ENCODE measurements at places on chromosomes 13 and 19. TPM values are rescaled to one million over a fixed set of nuclear protein-coding genes. Genes with fewer than 3 reads are reported as not detected.

The ZNF814 gene
- 11.4 TPM for total RNA-seq

The PDE4A gene
- total RNA-seq, result 105 TPM

The ODAD3 gene
- total RNA-seq, result 0.37 TPM

The LILRB5 gene
- total RNA-seq, result not detected

GRCh38 chr13:45200701-45201232, at the start of gene KCTD4:
KCTD4 (minus strand) TSS chr13:45201045; CDS start chr13:45194567, 6,478 bp downstream.
- H3K36me3 ChIP-seq, result peaks cover 5% of the 10 kb centered on the region
- no peak for DNase-seq
- H3K4me1 ChIP-seq, result peaks cover 9% of the 10 kb centered on the region
- no peak within 1 kb of the TSS for H3K4me3 ChIP-seq
- H3K27me3 ChIP-seq, result no peaks in the 10 kb centered on the region
- H3K27ac ChIP-seq, result no peak within 1 kb of the TSS

DNA sequence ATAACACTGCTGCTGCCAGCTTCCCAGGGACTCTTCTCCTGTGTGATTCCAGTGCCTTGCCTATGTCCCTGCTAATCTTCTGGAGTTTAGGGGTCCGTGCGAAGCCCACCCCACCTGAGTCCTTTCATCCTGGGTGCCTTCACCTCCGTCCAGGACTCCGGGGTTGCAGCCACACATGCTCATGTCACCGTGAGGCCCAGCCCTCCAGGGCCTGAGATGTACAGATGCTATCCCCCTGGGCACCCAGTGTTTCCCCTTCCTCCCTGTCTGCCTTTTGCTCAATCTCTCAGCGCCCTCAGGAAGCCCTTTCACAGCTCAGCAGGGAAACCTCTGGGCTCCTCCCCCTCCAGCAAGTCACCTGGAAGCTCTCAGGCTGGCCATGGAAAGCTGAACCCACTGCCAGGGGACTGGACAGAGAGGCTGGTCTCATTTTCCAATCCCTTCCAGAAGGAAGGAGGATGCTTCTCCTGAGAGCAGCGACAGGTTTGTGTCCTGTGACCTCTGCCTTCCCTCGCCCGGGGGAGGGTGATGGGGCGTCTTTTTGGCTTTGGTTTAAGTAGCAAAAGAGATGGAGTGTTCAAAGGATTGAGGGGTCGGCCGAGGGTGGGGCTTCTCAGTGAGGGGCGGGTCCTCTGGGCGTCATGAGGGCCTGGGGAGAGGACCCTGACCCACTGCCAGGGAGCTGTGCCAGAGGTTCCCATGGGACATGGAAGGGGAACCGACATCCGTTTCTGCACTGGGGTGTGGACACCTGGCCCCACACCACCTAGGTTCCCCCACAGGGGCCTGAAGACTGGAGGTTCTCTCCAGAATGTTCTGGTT, 30.8 kb upstream of the TFDP1 start:
- H3K4me1 ChIP-seq, result no peaks in the 10 kb centered on the region
- no peak overlapping the region for H3K4me3 ChIP-seq
- H3K27ac ChIP-seq, result no peak overlapping the region
- H3K36me3 ChIP-seq, result no peaks in the 10 kb centered on the region
- no peak for DNase-seq
- no peaks in the 10 kb centered on the region for H3K27me3 ChIP-seq

DNA sequence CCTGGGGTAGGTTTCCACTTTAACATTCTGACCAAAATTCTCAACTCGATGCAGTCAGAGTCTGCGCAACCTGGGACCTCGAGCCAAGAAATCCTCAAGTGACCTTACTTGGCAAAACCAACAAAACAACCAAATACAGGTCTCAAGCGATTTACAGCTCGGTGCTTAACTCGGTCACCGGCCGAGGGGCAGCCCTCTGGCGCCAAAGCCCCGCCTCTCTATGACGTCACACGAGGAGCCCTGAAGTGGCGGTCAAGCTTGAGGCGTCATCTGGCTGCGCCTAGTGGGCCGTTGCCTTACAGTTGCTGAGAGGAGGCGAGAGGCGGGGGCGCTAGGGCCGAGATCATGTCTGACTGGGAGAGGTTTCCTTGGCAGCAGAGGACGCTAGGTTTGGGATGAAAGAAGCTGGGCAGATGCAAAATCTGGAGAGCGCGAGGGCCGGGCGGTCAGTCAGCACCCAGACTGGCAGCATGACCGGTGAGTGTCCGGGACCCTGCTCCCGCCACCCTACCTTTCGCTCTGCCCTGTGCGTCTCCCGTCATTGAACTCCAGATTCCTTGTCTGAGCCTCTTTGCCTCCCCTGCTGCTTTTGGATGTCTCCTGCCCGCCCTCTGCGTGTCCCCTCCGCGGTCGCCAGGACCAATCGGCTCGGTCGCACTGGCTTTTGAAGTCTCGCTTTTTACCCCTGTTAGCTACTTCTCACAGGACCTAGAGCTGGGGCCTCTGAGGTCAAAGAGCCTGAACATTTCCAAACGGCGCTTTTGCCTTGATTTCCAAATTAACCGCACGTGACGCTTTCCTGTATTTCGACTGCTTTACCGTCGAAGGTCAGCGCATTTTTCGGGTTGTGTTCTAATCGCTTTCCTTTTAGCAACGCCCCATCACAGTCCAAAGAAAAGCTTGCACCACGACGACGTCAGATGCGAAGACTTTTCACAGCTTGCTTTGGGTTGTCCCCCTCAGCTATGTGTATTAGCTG, at the start of gene CDADC1:
TSS of gene CDADC1 (plus strand) at position 283 of the 979 bp plus-strand sequence. CDS start at position 396, 113 bp downstream.
- peaks cover 11% of the 10 kb centered on the region for H3K27me3 ChIP-seq
- DNase-seq, result peak; percentile 88
- H3K4me1 ChIP-seq, result peaks cover 26% of the 10 kb centered on the region

DNA sequence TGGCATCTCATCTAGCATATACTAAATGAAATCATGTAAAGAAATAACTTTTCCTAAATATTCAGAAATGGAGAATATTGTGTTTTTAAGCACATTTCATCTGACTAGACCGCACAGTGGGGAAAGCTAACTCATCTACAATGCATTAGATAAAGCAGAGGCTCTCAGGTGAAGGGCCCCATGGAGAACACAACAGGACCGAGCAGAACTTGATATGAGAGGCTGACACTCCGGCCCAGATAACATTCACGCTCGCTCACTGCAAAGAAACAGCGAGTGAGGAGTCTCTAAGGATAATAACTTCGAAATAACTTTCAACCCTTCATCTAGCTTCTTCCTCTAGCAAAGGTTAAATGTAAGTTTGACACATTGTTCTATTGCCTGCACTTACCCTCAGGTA, 130.6 kb downstream of the PCDH9 start:
- H3K4me3 ChIP-seq, result no peak overlapping the region
- H3K27me3 ChIP-seq, result no peaks in the 10 kb centered on the region
- no peak for DNase-seq
- no peaks in the 10 kb centered on the region for H3K4me1 ChIP-seq
- no peak overlapping the region for H3K27ac ChIP-seq
- no peaks in the 10 kb centered on the region for H3K36me3 ChIP-seq

GRCh38 chr13:69324090-69324886, 783.3 kb upstream of the ATXN8OS start:
- no peak overlapping the region for H3K4me3 ChIP-seq
- H3K27me3 ChIP-seq, result no peaks in the 10 kb centered on the region
- no peak overlapping the region for H3K27ac ChIP-seq

GRCh38 chr19:44753932-44754749, 5.6 kb downstream of the BCL3 start:
- peak; percentile 66 for DNase-seq
- peak overlapping the region; percentile 93 for H3K27ac ChIP-seq
- H3K4me1 ChIP-seq, result peaks cover 52% of the 10 kb centered on the region
- no peaks in the 10 kb centered on the region for H3K27me3 ChIP-seq
- H3K36me3 ChIP-seq, result peaks cover 86% of the 10 kb centered on the region

GRCh38 chr13:42107421-42107820, 59.0 kb downstream of the DGKH start:
- no peak for DNase-seq
- peaks cover 14% of the 10 kb centered on the region for H3K4me1 ChIP-seq
- no peak overlapping the region for H3K4me3 ChIP-seq
- H3K27me3 ChIP-seq, result no peaks in the 10 kb centered on the region
- H3K36me3 ChIP-seq, result no peaks in the 10 kb centered on the region
- peak overlapping the region; percentile 1 for H3K27ac ChIP-seq

- no peak for DNase-seq
- H3K36me3 ChIP-seq, result no peaks in the 10 kb centered on the region
- peak overlapping the region; percentile 85 for H3K27ac ChIP-seq
- peaks cover 33% of the 10 kb centered on the region for H3K4me1 ChIP-seq
- H3K4me3 ChIP-seq, result peak overlapping the region; percentile 83
- peaks cover under 1% of the 10 kb centered on the region for H3K27me3 ChIP-seq
These were observed 967 bp downstream of the DBP start for GRCh38 chr19:48635966-48636858.

DNA sequence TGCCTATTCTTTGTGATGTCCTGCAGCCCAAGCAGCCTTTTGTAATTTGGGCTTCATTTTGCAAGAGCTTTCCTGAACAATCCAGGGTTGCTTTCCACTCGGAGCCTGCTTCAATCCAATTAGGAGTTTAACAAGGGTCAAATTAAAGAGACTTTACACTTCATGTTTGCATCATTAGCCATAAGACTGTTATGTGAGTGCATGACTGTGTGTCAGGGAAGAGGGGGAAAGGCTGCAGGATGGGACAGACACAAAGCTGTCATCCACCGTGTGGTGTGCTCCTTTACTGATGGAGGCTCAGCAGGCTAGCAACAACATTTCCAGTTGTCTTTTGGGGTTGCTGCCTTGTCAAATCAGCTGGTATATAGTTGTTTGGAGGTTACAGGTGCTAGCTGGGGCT, 23.7 kb upstream of the MAB21L1 start:
- no peaks in the 10 kb centered on the region for H3K36me3 ChIP-seq
- H3K4me1 ChIP-seq, result no peaks in the 10 kb centered on the region
- H3K4me3 ChIP-seq, result no peak overlapping the region
- H3K27ac ChIP-seq, result no peak overlapping the region

DNA sequence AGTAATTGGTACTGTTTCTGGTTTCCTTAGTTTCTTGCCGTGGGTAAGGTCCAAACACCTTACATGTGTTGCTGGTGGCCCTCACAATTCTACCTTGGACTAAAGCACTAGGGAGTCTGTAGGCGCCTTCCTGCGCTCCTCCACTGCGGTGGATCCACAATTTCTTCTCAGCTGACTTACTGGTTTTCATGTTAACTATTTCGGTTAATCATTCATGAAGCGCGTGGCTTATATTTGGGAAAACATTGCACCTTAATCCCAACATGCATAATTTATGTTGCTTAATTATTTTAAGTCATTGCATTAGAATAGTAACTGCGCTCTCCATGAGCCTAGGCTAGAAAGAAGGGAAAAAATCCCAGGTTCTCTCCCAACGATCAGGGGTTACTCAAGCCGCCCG, 37.7 kb downstream of the ARHGEF7 start:
- peak overlapping the region; percentile 95 for H3K27ac ChIP-seq
- H3K4me3 ChIP-seq, result peak overlapping the region; percentile 91
- DNase-seq, result no peak
- H3K27me3 ChIP-seq, result peaks cover 32% of the 10 kb centered on the region
- peaks cover 25% of the 10 kb centered on the region for H3K4me1 ChIP-seq
- peaks cover 18% of the 10 kb centered on the region for H3K36me3 ChIP-seq

All from activated T-helper 2 cell treated with anti-CD3 and anti-CD28 coated beads, Interferon-gamma antibody, Interleukin-2, Interleukin-4, amounts not matched to agents 10 μg/mL and 5 μg/mL and 100 μg/mL, durations not matched to agents 14 hours and 24 hours and 36 hours (primary cell).